Activated gamma-delta T cell treated with anti-CD3 and anti-CD28 coated beads, Interleukin-2, amount 50 U/mL, for 16 hours (primary cell): ENCODE measurements at places on chromosomes 3 and 15.

DNA sequence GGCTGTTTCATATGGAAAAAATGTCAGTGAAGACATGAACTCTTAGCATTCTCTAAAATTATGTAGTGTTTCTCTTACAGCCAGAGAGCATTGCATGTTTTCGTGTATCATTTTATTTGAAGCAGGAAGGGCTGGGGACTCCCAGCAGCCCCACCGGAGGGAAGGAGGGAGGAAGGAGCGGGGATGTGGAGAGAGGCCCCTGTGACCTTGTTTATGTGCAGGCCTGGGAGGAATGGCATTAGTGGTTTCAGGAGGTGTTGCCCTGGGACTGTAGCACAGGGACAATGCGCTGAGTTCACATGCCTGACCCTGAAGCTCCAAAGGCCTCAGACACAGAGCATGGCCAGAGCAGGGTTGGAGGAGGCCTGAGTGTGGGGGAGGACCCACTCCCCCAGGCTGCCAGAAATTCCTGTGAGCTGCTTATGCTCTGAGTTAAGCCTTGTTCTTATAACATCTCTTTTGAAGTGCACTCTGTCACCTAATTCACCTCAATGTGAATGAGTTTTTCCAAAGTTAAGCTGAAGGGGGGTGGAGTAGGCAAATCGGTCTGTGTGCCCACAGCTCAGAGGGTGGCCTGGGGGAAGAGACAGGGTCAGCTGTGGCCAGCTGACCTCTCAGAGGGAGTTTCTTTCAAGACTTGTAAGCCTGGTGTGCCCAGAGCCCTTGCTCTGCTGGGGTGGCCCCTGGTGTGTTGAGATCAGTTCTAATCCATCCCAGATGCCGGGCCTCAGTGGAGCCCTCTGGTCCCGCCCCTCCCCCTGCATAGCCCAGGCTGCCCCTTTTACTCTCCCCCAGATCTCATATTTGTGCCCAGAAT, 3.9 kb upstream of the RNU6-1 start:
- no peak for DNase-seq

DNA sequence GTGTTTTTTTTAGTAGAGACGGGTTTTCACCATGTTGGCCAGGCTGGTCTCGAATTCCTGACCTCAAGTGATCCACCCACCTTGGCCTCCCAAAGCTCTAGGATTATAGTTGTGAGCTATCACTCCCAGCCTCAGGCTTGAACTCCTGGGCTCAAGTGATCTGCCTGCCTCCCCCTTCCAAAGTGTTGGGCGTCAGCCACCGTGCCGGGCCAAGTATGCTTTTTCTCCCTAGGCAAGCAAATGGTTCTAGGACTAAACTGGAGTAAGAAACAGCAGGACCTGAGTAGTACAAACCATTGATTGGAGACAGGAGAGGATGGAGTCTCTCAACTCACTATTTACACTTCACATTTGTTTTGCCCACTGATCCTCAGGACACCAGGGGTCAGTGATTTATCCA, 4.6 kb upstream of the PTPN9 start:
- no peak for DNase-seq

GRCh38 chr3:68360492-68360891, 571.9 kb downstream of the TAFA4 start:
- DNase-seq: no peak

GRCh38 chr15:43246261-43246774, 20.4 kb downstream of the TGM5 start:
- DNase-seq: no peak

DNA sequence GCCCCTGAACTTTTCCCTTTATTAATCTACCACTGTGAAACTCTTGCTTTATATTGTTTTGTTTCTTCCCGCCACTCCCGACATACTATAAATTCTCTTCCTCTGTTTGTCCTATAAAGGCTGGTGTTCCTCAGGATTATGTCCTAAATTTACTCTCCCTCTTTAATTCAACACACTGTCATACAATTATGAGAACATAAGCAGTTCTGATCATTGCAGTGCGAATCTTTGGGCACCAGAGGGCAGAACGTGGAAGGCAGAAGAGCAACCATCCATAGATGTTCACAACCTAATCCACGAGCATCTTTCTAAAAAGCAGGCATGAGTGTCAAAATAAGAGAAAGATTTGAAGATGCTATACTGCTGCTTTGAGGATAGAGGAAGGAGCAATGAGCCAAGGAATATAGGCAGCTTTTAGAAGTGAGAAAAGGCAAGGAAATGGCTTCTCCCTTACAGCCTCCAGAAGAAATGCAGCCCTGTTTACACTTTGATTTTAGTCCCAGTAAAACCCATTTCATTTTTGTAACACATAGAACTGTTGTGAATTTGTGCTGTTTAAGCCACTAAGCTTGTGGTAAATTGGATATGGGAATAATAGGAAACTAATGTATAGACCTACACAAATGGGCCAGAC, 179.4 kb downstream of the GBE1 start:
- no peak for DNase-seq

- no peak for DNase-seq
Measured at GRCh38 chr15:60591496-60592370, 112.8 kb upstream of the ICE2 start.

- no peak for DNase-seq
Measured at GRCh38 chr3:3817865-3818264, 18.6 kb downstream of the LRRN1 start.

DNA sequence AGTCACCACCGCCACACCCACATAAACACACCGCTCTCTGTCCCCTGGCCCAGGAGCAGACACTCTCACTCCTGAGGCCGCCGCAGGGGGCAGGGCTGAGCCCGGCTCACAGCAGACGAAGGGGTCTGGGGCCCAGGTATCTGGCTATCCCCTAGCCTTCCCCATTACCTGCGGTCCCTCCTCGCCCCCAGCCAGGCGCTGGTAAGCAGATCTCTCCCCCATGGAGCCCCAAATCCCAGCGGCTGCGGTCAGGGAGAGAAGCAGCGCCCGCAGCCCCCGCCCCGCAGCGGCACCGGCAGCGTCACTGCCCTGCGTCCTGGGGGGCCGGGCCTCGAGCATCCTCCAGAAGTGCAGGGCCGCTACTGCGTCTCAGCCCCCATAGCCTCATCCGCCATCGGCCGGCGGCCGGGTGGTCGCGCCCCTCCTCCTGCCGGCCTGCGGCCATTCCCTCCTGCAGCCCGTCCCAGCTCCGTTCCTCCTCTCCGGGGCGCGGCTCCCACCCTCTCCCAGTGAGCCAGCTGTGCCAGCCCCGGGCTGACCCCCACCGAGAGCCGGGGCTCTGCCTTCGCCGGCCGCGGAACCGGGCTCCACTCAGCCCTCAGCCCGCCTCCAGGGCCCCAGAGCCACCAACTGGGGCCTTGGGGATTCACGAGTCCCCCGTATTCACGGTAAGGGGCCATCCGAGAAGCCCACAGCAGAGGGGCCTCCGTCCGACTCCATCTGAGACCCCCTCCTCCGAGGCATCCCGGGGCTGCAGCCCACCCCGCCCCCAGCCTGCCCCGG, 13.1 kb downstream of the TNK2 start:
- peak; percentile 27 for DNase-seq

DNA sequence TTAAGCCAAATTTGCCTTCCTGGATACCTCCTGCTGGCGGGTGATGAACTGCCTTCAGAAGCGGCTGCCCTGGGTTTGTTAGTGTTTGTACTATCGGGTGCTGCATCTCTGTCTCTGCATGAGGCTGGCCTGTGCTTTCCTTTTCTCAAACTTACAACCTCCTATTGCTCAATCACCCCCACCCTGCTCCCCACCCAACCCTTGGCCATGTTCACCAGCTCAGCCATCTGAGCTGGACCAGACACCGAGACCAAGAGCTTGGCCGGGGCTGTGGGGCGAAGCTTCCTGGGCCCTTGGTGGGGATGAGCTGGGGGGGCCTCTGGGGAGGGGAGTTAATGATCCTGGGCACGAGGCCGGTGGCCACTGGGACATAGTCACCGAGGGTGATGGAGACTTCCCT, 16.8 kb upstream of the FBLN2 start:
- no peak for DNase-seq

DNA sequence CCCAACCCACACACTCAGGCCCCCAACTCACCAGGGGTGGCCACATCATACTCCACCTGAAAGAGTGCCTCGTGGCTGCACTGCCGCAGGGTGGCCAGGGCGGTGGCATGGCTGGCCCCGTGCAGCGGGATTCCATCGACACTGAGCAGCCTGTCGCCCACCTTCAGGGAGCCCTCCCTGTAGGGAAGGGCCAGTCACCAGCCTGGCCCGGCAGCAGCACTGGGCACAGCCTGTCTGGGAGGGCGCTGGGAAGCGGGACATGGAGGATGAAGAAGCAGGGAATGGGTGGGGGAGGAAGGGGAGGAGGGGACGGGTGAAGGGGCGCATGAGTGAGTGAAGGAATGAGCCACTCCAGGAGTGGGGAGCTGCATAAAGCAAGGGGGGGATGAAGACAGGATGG, 18.5 kb downstream of the GRIP2 start:
- DNase-seq: no peak

- DNase-seq: no peak
Measured at GRCh38 chr3:186839874-186840641, 2.5 kb upstream of the ADIPOQ start.

DNA sequence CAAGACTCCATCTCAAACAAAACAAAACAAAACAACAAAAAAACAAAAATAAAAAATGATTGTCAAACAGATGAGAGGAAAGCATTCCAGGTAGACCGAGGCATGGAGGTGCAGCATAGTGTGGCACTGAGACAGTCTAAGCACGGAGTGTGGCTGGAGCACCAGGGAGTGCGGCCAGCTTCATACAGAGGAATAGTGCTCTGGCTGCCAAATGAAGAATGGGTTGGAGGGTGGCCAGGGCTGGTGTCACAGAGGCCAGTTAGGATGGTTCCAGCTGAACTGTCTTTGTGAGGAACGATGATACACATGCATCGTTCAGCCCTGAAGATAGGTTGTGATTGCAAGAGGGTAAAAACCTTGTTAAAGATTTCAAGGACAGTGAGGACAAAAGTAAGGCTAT, 28.3 kb downstream of the MITF start:
- DNase-seq: no peak

DNA sequence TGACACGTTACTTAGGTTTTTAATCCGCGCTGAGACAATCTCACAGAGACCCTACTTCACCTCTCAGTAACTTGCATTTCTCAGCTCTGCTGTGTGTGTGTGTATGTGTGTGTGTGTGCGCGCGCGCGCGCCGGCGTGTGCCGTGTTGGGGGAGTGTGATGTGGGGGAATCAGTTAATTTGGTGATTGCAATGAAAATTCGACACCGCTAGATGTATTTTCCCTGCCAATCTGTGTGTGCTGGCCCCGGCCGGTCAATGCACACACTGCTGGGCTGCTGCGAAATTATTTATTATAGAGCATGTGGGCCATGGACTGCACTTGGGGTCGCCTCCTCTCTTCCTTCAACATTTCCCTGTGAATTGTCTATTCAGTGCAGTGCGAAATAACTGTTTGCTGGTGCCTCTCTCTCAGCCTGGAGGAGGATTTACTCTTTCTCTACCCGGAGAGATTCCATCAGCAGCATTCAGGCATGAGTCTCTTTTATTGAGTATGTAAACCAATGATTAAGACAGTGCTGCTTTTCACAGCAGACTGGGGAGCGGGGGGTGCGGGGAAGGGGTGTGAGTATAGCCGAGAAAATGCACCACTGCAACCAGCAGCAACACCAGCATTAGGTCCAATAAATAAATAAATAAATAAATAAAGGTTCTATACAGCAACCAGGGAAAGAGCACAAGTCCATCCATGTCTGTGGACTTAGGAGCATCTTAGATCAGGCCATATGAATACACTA, 2.9 kb downstream of the CADM2 start:
- no peak for DNase-seq

DNA sequence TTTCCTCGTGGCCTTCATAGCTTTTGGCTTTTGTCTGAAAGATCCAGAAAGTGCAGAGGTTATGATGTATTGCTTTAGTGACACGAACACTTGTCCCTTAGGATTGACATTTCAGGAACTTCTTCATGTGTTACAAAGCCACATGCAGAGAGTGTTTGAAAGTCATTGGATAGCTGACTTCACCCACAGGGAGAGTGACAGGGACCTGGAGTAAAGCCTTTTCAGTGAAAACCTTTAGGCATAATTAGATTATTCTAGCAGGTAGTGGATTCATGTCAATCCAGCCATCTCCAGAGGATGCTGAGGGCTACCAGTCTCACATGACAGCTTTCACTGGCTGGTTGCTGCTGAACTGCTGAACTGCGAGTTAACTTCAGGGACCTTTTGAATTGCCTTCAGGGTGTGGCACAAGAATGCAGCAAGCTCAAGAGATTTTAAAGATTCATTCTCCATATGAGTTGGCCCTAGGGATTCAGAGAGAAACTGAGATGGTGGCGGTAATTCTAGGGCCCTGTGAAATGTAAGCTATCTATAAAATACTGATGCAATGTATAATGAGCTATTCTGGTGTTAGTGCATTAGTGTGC, 267.0 kb upstream of the GOLIM4 start:
- DNase-seq: no peak

DNA sequence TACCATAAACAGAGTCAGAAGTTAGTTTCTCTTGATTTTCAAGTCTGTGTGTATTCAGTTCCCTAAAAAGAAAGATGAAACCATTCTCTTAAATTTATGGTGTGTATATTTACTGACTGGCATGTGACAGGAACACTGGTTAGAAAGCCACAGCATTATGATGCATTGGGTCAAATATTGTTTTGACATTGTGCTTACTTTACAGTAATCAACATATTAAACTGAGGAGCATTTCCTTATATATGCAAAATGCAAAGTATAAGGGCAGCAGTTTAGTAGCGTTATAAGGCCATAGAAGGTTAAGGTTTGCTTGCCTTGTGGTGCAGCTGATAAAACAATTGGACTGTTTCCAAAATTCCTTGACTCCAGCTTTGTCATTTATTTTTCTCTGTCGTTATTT, 72.9 kb downstream of the EPHA3 start:
- no peak for DNase-seq

GRCh38 chr3:36538136-36538749, 157.9 kb downstream of the STAC start:
- no peak for DNase-seq

DNA sequence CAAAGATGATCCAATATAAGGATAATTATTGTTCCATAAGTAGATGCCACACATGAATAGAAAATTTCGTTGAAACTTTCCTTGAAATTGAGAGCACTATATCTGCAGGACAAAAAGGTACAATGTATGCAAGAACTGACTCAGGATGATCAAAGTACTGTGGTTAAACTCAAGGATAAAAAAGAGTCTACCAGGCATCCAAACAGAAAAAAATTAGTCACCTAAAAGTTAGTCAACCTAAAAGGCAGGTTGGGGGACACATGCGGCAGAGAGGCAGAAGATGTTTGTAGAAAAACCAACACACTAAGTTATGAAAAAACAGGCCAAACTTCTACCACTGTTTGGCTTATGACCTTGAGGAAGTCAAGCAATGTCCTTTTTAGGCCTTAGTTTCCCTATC, 68.7 kb downstream of the GSK3B start:
- DNase-seq: no peak
